ENCODE measurements at places on chromosomes 11 and 22.
A peak's percentile ranks its signal among the peaks of the same experiment; 100 is the strongest.

- no peak for DNase-seq
Measured at GRCh38 chr11:12950670-12951069, 58.4 kb upstream of the RASSF10 start.

- peak; percentile 75 for DNase-seq
Measured at GRCh38 chr22:21972293-21972779, 10.3 kb downstream of the TOP3B start.

GRCh38 chr11:119198925-119199324 is 7.2 kb upstream of the CBL start:
- DNase-seq, result no peak

DNA sequence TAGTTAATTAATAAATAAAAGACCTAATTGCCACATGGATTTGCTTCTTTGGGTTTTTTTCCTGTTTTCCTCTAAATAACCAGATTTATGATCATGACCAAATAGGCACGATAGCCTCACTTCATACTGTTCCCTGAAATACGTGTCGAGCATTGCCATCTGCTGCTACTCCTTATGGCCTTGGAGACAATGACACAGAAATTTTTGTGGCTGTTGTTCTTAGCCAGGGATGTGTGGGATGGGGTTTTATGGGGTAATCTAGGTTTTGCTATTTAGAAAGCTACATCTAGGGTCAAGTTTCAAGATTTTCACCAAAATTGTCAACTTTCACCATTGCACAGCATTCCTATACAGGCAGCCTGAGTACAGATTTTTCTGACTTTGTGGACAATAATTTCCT is 145.2 kb downstream of the DBX1 start:
- DNase-seq, result no peak

DNA sequence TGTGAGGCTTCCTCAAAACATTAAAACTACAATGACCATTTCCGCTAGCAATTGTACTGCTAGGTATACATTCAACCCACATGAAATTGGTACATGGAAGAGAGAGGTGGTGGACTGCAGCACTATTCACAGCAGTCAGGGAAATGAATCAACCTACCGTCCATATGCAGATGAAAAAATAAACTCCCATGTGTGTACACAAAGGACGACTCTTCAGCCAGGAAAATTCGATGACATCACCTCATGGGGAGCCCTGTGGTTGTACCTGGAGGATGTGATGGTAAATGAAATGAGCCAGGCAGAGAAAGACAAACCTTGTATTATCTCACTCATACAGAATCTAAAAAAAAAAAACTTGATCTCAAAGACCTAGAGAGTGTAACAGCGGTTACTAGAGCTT is 23.3 kb downstream of the RFPL3 start:
- DNase-seq, result no peak

GRCh38 chr11:63838150-63838677 is 696 bp upstream of the MARK2 start:
- no peak for DNase-seq

DNA sequence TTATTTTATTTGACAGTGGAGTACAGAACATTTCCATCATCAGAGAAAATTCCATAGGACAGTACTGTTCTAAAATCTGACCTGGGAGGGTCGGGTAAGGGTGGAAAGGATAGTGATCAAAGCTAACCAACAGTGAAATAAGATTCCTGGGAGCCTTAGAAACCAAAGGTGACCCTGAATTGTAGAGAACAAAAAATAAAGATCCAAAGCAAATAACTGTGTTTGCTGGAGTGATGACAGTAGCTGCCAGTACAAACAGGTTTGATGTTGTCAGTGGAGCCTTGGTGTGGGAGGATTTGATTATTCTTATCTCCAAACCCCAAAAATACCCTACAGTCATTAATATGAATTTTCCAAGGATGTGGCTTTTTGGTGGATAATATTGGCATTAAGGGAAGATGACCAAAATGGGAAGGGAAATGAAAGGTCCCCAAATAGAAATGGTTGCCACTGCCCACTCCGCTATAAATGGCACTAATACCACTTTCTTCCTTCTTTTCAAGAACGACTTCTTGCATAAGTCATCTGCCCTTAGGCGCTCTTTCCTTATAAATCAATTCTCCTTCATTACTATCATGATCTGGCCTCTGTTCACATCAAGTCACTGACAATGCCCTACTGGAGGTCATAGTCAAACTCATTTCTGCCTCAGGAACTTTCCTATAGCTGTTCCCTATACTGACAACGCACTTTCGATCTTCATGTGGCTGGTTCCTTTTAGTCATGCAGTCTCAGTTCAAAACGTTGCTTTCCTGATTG is 44.4 kb downstream of the EHF start:
- DNase-seq, result no peak

GRCh38 chr11:111395749-111396148 is 16.7 kb upstream of the POU2AF1 start:
- DNase-seq, result no peak

- DNase-seq, result no peak
Measured at GRCh38 chr11:58503361-58503856, 4.5 kb downstream of the OR5B21 start.
